Body of pancreas (tissue), 4 donors: ENCODE measurements at places on chromosomes 7 and 10. TPM values are rescaled to one million over a fixed set of nuclear protein-coding genes. Genes with fewer than 3 reads are reported as not detected.

DNA sequence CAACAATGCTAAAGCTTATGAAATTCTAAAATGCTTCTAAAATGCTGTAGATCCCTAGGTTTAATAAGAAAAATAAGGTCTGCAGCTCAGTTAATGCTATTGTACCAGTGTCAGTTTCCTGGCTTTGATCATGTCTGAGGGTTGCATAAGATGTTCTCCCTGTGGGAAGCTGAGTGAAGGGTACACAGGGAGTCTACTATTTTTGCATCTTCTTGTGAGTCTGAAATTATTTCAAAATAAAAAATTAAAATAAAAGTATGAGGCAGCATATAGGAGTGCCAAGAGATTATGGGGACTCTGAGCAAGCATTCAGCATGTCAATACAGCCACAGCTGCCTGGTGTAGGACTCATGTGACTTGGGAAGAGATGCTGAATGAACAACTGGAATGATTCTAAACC lies 14.7 kb downstream of the CHST15 start:
- no peak for DNase-seq

GRCh38 chr10:15254808-15255648 lies 86.5 kb upstream of the NMT2 start:
- peak; percentile 40 for DNase-seq

- DNase-seq, result peak; percentile 49
Measured at GRCh38 chr7:2843711-2844152, 376 bp downstream of the GNA12 start.

DNA sequence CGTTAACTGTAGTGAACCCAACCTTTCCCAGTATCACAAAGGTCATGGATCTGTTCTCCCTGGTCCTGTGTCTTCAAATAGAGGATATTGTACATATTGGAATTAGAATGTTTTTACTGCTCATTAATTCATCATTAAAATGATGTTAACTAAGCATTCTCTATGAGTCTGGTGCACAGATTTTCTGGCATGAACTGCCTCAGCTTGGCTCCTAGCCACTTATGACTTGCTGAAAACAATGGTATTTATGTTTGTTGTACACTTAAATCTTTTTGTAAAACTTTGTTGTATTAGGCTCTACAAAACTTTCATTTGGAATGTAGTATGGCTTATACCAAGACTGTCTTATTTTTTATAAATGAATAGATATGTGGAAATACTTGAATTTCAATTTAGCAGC lies 329.4 kb downstream of the TFEC start:
- no peak for DNase-seq

GRCh38 chr7:24036033-24036412 lies 248.0 kb upstream of the NPY start:
- DNase-seq, result no peak

NFKB2 gene
- total RNA-seq, result 17.9 TPM

ANKRD22 gene
- total RNA-seq, result 5.9 TPM
